CD4-positive, alpha-beta T cell treated with Interleukin-10 for 1 hour (primary cell): ENCODE measurements at places on chromosomes 1 and 21.
A peak's percentile ranks its signal among the peaks of the same experiment; 100 is the strongest.

- no peak for DNase-seq
Measured at GRCh38 chr1:214899908-214900460, 182.6 kb upstream of the KCNK2 start.

GRCh38 chr1:100597061-100597741 lies 59.3 kb downstream of the GPR88 start:
- DNase-seq: no peak

DNA sequence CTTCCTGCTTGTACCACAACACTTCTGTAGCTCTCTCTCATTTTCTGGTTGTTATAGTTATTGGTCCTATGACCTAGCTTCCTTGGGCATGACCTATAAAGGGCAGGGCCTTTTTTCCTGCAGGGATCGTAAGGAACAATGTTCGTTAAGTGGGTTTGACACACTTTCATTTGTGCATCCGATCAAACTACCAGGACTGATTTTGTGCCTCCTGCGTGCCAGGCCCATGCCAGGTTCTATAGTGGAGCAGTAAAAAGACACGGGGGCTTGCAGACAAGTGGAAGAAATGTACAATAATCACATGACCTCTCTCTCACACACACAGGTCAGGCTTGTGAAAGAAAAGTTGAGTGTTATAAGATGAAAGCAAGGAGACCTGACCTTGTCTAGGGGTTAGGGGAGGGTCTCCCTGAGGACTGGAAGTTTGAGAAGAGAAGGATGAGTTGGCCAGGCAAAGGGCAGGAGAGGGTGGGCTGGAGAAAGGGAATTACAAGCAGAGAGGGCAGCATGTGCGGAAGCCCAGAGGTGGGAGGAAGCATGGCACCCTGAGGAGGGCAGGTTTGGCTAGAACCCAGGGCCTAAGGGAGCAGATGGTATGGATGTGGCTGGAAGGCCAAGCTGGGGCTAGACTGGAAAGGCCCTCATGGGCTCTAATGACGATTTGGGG lies 145.4 kb downstream of the GRIK3 start:
- no peak for DNase-seq

- no peak for DNase-seq
Measured at GRCh38 chr1:118993700-118994026, 5.5 kb upstream of the TBX15 start.

GRCh38 chr1:202624781-202625108 lies 85.5 kb downstream of the SYT2 start:
- DNase-seq: no peak

DNA sequence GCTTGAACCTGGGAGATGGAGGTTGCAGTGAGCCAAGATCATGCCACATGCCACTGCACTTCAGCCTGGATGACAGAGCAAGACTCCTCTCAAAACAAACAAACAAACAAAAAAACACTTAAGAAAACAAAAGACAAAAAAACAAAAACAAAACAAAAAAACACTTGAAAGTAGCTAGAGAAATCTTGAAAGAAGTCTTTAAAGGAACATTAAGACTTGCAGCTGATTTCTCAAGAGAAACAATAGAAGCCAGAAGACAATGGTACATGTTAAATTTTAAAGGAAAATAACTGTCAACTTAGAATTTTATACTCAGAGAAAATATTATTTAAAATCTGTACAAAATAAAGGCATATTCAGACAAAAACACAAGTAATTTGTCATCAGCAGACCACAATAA lies 71.3 kb downstream of the HLX start:
- no peak for DNase-seq

DNA sequence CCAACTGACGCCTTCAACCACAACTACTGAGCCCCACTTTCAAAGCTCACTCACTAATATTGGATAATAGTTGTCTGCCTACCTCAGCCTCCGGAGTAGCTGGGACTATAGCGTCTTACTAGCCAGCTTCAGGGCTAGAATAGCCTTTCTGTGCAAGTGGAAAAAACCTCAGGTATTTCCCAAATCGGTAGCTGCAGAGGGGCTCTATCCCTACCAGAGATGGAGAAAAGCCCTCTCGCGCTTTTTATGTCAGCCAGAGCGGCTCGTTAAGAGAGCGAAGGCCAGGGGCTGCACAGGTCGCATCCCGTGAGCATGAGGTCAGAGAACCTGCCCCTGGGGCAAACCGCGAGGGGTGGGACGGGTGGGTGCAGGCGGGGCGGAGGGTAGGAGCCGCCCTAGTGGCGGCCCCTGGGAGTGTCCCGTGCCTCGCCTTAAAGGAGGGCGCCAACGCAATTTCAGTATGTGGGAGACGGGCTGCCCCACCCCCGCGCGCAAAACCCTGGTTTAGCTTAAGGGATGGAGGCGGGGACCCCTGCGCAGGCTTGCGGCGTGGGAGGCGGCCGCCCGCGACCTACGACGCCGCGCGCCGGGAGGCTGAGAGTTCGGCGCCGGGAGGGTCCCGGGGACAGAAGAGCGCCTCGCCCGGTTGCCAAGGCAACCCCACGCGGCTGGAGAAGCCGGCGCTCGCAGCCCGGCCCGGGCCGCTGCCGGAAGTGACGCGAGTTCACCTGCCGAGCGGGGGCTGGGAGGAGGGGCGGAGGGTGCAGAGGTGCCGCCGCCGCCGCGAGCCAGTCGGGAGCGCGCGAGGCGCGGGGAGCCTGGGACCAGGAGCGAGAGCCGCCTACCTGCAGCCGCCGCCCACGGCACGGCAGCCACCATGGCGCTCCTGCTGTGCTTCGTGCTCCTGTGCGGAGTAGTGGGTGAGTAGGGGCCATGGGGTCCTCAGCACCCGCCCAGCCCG lies at the start of gene CXADR:
Gene CXADR, plus strand, starts transcription at position 791 of the 961 bp plus-strand sequence. Its CDS starts 87 bp downstream, at position 878.
- peak; percentile 85 for DNase-seq

- DNase-seq: peak; percentile 2
Measured at GRCh38 chr1:25744140-25744581, 55.8 kb upstream of the SELENON start.

DNA sequence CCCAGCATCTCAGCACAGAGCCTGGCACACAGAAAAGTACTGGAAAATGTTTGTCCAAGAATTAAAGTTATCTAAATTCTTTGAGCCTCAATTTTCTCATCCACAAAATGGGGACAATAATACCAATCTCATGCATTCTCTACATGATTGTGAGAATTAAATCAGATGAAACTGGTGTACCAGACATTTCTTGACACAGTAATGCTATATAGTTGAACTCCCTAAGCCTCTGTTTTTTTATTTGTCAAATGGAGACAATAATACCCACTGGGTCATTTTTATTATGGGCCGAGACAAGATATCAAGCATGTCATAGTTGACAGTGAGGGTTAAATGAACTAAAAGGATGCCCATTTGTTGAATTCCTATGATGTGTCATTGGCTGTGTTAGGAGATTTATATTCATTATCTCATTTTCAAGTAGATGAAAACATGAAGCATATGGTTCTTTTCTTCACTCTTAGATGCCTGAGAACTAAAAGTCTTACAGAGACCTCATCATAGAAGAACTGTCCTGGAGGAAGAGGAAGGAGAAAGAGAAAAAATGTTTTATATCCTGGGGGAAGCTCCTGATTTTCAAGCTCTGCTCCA lies 17.5 kb upstream of the OTUD3 start:
- no peak for DNase-seq

GRCh38 chr1:45952072-45952471 lies 148.7 kb downstream of the MAST2 start:
- no peak for DNase-seq

DNA sequence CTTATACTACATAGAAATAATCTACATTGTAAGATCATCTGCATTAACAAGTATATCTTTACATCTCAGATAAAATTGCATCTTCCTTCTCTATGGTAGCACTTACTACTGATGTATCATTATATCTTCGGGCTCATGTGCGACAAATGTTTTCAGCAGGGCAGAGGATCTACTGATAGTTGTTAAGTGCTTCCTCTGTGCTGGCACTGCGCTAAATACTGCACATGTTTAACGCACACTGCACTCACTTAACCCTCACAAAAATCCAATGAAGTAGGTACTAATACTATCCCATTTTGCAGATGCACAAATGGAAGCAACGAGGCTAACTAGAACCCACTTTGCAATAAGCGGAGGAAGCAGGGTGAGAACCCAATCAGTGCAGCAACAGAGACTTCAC lies 75.6 kb upstream of the USP25 start:
- no peak for DNase-seq

DNA sequence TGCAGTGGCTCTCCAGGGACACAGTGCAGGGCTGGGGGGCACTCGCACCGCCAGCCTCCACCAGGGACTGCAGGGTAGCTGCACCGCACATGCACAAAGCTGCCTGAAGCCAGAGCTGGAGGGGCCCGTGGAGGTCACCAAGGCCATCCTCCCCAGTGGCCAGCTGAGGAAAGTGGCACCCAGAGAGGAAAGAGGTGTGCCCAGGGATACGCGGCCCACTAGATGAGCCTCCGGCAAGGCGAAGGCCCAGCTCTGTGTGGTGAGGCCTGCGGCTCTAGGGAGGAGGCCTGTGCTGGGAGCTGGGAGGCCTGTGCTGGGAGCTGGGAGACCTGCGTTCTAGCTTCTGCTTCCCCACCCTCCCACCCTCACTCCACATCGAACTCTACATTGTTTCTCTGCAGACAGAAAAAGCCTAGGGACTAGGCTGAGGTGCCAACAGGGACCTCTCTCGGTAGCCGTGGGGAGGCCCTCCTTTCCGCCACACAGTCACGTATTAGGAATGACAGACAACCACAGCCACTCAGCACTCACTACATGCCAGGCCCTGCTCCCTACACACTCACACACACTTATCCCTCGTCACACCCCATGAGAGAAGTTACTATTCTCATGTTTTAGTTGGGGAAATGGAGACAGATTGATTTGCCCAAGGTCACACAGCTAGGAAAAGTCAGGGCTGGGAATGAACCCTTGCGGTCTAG lies 921 bp upstream of the ASCL5 start:
- no peak for DNase-seq

DNA sequence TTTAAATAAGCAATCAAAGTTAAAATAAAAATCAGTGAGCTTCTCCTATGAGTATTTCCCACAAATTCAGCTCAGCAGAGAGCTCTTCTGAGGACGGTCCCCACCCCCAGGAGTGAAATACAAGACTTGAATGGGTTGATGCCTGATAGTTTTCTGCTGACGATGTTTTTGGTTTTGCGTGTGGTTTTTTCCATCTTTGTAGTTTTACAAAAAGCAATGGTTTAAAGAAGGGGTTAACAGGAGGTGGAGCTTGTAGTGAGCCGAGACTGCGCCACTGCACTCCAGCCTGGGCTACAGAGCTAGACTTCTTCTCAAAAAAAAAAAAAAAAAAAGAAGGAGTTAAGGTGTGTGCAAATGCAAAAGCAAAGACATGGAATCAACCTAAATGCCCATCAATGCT lies 171.7 kb upstream of the COA6 start:
- DNase-seq: no peak

DNA sequence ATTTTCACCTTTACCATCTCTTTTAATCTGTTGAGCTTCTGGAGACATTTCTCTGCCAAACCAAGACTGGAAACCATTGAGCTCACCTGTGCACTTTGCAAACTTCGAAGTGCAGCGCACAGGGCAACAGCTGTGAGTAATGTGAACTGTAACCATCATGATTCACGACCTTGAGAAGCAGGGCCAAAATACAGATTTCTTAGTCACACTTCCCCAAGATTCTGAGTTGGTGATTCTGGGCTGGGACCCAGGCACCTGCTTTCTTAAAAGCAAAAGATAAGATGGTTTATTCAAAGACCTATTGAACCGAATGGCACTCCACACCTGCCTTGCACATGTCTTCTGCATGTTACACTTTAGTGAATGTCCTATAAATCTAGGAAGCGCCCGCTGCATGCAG lies 10.2 kb downstream of the AGTRAP start:
- no peak for DNase-seq

DNA sequence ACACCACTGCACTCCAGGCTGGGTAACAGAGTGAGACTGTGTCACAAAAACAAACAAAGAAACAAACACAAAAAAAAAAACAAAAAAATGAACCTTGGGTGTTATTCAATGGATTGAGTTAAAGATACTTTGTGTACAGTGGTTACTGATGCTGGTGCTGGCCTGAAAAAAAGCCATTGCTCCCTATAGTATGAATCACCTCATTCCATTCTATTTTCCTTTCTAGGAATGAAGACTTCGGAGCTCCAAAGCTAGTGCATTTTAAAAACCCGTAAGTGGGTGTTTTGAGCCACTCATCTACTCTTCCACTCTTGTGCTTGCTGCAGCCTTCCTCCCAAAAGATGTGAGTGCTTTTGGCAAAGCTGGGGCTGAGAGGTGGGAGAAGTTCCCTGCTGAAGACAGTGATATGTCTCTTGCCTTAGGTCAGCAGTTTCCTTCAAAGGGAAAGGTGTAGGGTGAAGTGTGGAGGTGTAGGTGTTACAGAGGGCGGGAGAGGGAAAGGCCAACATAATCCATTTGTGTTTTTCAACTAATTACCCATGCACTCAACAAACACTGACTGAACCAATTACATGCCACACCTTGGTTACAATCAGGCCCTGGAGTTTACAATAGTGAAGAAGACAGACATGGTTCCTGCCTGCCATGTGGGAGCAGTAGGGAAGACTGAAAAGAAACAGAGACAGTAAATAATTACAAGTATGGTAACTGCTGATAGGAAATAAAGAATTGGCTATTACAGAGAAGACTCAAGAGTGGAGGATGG lies 55.0 kb upstream of the SERBP1 start:
- no peak for DNase-seq

DNA sequence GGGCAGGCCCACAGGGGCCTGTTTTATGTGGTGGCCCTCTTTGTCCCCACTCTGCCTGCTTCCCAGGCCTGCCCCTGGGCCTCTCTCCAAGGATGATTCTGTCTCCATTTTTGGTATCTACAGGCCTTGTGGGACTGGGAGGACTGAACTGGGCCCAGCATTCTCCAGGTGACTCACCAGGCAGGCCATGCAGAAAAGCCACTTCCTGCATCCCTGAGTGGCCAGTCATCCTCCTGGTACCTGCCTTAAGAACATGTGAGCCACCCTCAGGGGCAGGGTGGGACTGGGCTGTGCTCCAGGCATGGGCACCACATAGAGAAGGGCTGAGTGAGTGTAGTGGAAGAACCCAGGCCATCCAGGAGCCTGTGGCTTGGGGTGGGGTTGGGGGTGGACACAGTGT lies 20.0 kb upstream of the BCAR3 start:
- no peak for DNase-seq

DNA sequence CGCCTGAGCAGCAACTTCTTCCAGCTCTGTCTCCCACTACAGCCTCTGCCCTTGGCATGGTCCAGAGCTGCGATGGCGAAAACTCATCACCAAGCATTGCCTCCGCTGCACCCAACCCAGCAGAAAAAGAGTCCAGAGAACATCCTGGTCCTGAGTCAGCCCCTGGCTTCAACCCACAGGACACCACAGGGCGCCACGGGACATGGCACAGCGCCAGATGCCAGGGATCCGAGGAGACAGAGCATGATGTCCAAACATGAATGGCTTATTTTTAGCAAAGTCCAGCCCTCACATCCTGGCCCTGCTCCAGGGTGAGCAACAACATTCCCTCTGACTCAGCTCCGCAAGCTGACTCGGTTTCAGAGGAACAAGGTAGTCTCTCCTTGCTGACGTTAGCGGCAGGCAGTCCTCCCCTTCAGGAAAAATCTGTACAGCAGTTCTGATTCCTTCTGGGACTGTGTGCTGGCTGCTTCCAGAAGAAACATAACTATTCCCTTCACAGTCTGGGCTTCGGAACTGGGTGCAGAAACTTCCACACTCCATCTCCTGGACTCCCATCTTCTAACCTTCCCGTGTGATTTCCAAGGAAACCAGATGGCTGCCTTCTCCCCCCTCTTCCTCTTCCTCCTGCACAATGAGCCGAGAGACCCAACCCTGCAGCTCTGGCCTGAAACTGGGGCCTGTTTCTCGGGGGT lies 131.3 kb downstream of the TOMM20 start:
- no peak for DNase-seq
